ENCODE measurements at places on chromosomes 12 and 14. TPM values are rescaled to one million over a fixed set of nuclear protein-coding genes. Genes with fewer than 3 reads are reported as not detected.
A peak's percentile ranks its signal among the peaks of the same experiment; 100 is the strongest.

Gene MORN3
- 0.96 TPM for total RNA-seq

DNA sequence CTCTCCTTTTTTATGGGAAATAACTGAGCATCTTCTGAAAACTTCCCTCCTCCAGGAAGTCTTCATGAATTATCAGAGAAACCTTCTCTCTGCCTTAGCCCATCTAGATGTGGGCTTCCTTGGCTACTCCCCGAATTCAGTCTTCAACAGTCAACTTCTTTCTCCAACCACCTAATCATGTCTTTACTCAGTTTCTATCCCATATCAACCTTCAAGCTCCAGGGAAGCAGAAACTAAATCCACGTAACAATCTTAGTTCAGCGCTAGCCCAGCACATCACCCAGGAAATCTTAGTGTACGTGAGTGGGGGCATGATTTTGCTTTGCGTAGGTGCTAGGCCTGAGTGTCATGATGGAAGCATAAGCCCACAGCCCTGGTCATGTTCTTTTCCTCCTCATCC lies 12.7 kb upstream of the KRT77 start:
- DNase-seq = no peak
- H3K27me3 ChIP-seq = peaks cover 24% of the 10 kb centered on the region
- no peaks in the 10 kb centered on the region for H3K36me3 ChIP-seq
- H3K27ac ChIP-seq = no peak overlapping the region

Gene POTEM
- total RNA-seq = not detected

GRCh38 chr12:47276621-47277309 lies 197.0 kb upstream of the AMIGO2 start:
- DNase-seq = peak; percentile 86
- H3K36me3 ChIP-seq = no peaks in the 10 kb centered on the region
- peaks cover 29% of the 10 kb centered on the region for H3K4me1 ChIP-seq
- no peaks in the 10 kb centered on the region for H3K27me3 ChIP-seq
- H3K27ac ChIP-seq = peak overlapping the region; percentile 49

DNA sequence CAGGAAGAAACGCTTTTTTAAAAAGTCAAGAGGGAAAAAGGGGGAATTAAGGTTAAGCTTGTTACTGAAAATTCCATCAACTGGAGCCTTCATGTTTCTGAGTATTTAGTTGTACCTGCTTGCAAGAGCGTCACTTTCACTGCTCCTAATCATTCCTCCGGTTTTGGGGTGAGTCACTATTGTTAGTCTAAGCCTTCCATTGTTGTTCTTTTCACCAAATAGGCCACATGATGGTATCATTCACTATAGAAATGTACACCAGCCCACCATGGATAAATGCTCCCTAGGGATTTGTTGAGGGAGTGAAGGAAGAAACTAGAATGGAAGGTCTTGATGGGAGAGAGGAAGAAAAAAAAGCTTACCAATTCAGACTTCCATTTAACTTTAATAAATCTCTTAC lies 3.0 kb downstream of the IL22 start:
- DNase-seq = peak; percentile 21
- H3K36me3 ChIP-seq = no peaks in the 10 kb centered on the region
- no peak overlapping the region for H3K27ac ChIP-seq

Gene NKX2-1
- total RNA-seq = not detected

GRCh38 chr14:101809671-101810514 lies 48.4 kb downstream of the PPP2R5C start:
- peak overlapping the region; percentile 63 for H3K4me3 ChIP-seq
- peaks cover 19% of the 10 kb centered on the region for H3K4me1 ChIP-seq

- H3K27ac ChIP-seq = no peak overlapping the region
- DNase-seq = no peak
- H3K4me3 ChIP-seq = no peak overlapping the region
- no peaks in the 10 kb centered on the region for H3K36me3 ChIP-seq
These were observed 28.1 kb upstream of the CD163L1 start for GRCh38 chr12:7472060-7472459.

GRCh38 chr12:48967991-48968390 lies 3.5 kb downstream of the WNT10B start:
- no peaks in the 10 kb centered on the region for H3K36me3 ChIP-seq
- H3K27me3 ChIP-seq = peaks cover 36% of the 10 kb centered on the region
- no peak for DNase-seq

- no peaks in the 10 kb centered on the region for H3K36me3 ChIP-seq
- peaks cover 51% of the 10 kb centered on the region for H3K4me1 ChIP-seq
- DNase-seq = no peak
- H3K27ac ChIP-seq = peak overlapping the region; percentile 88
- H3K4me3 ChIP-seq = no peak overlapping the region
- no peaks in the 10 kb centered on the region for H3K27me3 ChIP-seq
These were observed 121.5 kb downstream of the PRKD1 start for GRCh38 chr14:29806124-29806517.

DNA sequence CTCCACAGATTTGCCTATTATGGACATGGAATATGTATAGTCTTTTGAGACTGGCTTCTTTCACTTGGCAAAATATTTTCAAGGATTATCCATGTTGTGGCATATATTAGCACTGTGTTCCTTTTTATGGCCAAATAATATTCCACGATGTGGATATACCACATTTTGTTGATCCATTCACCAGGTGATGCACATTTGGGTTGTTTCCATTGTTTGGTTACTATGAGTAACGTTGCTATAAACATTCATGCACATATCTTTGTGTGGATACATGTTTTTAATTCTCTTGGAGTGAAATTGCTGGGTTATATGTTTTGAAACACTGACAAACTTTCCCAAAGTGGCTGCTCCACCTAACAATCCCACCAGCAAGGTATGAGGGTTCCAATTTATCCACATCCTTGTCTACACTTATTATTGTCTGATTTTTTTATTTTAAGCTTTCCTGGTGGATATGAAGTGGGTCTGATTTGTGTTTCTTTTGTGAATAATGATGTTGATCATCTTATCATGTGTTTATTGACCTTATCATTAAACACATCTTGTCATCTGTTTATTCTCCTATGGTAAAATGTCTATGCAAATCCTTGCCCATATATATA lies 116.2 kb upstream of the FRMD6 start:
- H3K27ac ChIP-seq = no peak overlapping the region
- H3K27me3 ChIP-seq = no peaks in the 10 kb centered on the region
- peaks cover 8% of the 10 kb centered on the region for H3K4me1 ChIP-seq
- no peak overlapping the region for H3K4me3 ChIP-seq
- DNase-seq = no peak
- H3K36me3 ChIP-seq = no peaks in the 10 kb centered on the region

- H3K27ac ChIP-seq = no peak overlapping the region
- peaks cover 50% of the 10 kb centered on the region for H3K27me3 ChIP-seq
- DNase-seq = no peak
- no peaks in the 10 kb centered on the region for H3K4me1 ChIP-seq
These were observed 157.5 kb downstream of the PIWIL1 start for GRCh38 chr12:130495156-130495555.

- H3K27ac ChIP-seq = no peak overlapping the region
- no peaks in the 10 kb centered on the region for H3K27me3 ChIP-seq
- H3K36me3 ChIP-seq = no peaks in the 10 kb centered on the region
- no peaks in the 10 kb centered on the region for H3K4me1 ChIP-seq
- H3K4me3 ChIP-seq = no peak overlapping the region
These were observed 19.5 kb upstream of the CDK17 start for GRCh38 chr12:96419576-96420276.

- DNase-seq = no peak
- H3K36me3 ChIP-seq = no peaks in the 10 kb centered on the region
- no peak overlapping the region for H3K27ac ChIP-seq
- H3K4me3 ChIP-seq = no peak overlapping the region
- no peaks in the 10 kb centered on the region for H3K4me1 ChIP-seq
These were observed 303.3 kb downstream of the DPF3 start for GRCh38 chr14:72590577-72590976.

DNA sequence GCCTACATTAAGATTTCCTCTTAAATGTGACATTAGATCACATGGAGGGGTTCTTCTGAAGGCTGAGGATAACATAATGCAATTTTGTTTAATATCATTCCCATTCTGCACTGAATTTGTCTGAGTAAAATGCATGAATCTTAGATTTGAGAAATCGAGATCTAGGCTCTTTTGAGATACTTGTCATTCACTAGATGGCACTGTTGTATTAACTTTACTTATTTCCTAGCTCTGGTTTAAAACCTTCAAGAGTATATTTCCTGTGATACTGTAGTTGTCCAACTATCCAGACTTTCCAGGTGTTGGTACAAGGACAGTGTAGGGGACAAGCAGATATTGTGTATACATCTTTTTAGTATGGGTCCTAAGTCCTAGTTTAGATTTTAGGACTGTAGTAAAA lies 91.7 kb upstream of the SEL1L start:
- no peaks in the 10 kb centered on the region for H3K36me3 ChIP-seq
- H3K4me1 ChIP-seq = no peaks in the 10 kb centered on the region
- H3K27ac ChIP-seq = no peak overlapping the region
- no peaks in the 10 kb centered on the region for H3K27me3 ChIP-seq
- peak; percentile 49 for DNase-seq

GRCh38 chr14:105897725-105898113 lies 371.3 kb downstream of the TMEM121 start:
- no peaks in the 10 kb centered on the region for H3K36me3 ChIP-seq
- no peaks in the 10 kb centered on the region for H3K27me3 ChIP-seq
- no peak overlapping the region for H3K4me3 ChIP-seq
- H3K4me1 ChIP-seq = no peaks in the 10 kb centered on the region

DNA sequence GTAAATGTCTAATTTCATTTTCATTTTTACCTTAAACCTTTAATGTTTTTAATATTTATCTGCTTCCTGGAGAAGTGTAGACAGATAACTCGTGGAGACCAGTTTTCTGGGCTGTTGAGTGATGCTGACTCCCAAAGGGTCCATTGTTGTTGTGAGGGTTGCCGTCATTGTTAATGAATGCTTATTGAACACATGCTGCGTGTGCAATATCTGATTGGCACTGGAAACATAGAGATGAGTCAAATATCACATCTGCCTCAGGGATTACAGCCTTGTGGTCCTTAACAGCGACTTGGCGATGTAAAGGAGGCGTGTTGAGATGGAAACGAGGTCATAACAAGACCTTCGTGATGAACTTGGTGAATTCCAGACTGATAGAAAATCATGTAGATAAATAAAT lies 85.9 kb downstream of the FBXW8 start:
- H3K36me3 ChIP-seq = no peaks in the 10 kb centered on the region
- H3K4me1 ChIP-seq = no peaks in the 10 kb centered on the region
- no peak for DNase-seq

DNA sequence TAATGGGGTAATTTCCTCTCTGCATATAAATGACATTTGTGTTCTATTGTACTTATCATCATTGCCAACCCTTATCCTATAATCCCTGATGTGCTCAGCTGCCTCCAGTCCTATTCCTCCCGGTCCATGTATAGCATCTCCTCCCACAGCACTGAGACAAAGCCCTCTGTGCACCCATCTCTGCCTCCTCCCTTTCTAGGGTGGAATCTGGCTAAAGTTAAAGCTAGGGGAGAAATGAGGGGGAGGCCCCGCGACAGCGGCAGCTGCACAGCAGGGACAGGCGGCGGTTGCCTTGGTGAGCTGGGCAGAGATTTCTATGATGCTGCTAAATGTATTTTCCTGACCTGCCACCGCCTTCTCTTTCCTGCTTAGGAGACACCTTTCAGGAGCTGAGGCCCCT lies 12.8 kb upstream of the ZDHHC22 start:
- DNase-seq = peak; percentile 77
- no peaks in the 10 kb centered on the region for H3K36me3 ChIP-seq
- H3K27me3 ChIP-seq = peaks cover 8% of the 10 kb centered on the region
- H3K4me1 ChIP-seq = peaks cover 16% of the 10 kb centered on the region
- no peak overlapping the region for H3K4me3 ChIP-seq

DNA sequence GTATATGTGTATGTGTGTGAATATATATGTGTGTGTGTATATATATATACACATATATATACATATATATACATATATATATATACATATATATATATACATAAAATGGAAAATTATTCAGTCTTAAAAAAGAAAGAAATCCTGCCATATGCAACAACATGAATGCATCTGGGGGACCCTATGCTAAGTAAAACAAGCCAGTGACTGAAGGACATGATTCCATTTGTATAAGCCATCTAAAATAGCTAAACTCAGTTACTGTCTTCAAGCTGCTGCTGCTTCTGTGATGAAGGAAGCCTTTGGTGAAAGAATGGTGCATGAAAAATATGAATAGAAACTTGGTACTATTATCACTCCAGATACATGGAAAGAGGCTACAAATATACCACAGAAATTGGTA lies 118.6 kb downstream of the ATXN7L3B start:
- H3K27me3 ChIP-seq = no peaks in the 10 kb centered on the region
- H3K4me3 ChIP-seq = no peak overlapping the region
- H3K36me3 ChIP-seq = no peaks in the 10 kb centered on the region
- no peak overlapping the region for H3K27ac ChIP-seq
- DNase-seq = no peak

Gene ACSS3
- 7.7 TPM for total RNA-seq

Gene C12orf56
- total RNA-seq = not detected

GRCh38 chr14:51458563-51458955 lies 193.2 kb upstream of the FRMD6 start:
- no peak overlapping the region for H3K27ac ChIP-seq
- DNase-seq = no peak
- H3K27me3 ChIP-seq = no peaks in the 10 kb centered on the region
- no peak overlapping the region for H3K4me3 ChIP-seq

- no peak for DNase-seq
- H3K36me3 ChIP-seq = no peaks in the 10 kb centered on the region
- H3K27ac ChIP-seq = no peak overlapping the region
These were observed 26.4 kb upstream of the SOS2 start for GRCh38 chr14:50257732-50258131.

- no peak for DNase-seq
- H3K36me3 ChIP-seq = no peaks in the 10 kb centered on the region
- H3K4me1 ChIP-seq = peaks cover 14% of the 10 kb centered on the region
These were observed 76.2 kb downstream of the PRKD1 start for GRCh38 chr14:29851397-29851796.

- peak overlapping the region; percentile 93 for H3K27ac ChIP-seq
- H3K27me3 ChIP-seq = no peaks in the 10 kb centered on the region
- peak; percentile 92 for DNase-seq
- H3K4me3 ChIP-seq = no peak overlapping the region
These were observed 28.4 kb downstream of the SLC7A8 start for GRCh38 chr14:23154964-23155587.

DNA sequence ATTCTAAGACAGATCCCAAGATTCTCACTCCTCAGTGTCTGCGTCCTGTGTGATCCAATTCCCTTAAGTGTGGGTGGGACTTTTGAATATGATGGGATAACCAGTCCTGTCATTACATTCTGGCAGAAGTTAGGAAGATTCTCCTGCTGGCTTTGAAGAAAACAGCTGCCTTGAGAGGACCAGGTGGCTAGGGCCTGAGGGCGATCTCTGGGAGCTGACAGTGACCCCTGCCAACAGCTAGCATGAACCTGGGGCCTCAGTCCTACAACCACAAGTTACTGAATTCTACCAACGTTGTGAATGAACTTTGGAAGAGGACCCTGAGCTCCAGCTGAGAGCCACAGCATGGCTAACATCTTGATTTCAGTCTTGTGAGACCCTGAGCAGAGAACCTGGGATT lies 44.3 kb upstream of the HMGA2 start:
- no peaks in the 10 kb centered on the region for H3K36me3 ChIP-seq
- H3K4me1 ChIP-seq = peaks cover 18% of the 10 kb centered on the region
- DNase-seq = no peak
- no peaks in the 10 kb centered on the region for H3K27me3 ChIP-seq
- no peak overlapping the region for H3K4me3 ChIP-seq
- H3K27ac ChIP-seq = no peak overlapping the region

- no peak overlapping the region for H3K4me3 ChIP-seq
- H3K27me3 ChIP-seq = no peaks in the 10 kb centered on the region
- DNase-seq = no peak
- no peaks in the 10 kb centered on the region for H3K4me1 ChIP-seq
These were observed 491.9 kb downstream of the MED13L start for GRCh38 chr12:115785548-115785947.

Data from A673 (cell line).